T-helper 2 cell (primary cell): ENCODE measurements at places on chromosomes 16 and 17.
A peak's percentile ranks its signal among the peaks of the same experiment; 100 is the strongest.

GRCh38 chr17:8131844-8132441 is 8.0 kb upstream of the HES7 start:
- no peak for DNase-seq

GRCh38 chr17:32880671-32881453 is 3.9 kb upstream of the MYO1D start:
- no peak for DNase-seq

GRCh38 chr16:67927131-67927941 is 4.3 kb downstream of the CTRL start:
- no peak for DNase-seq

- peak; percentile 55 for DNase-seq
Observed at GRCh38 chr16:85821390-85822135, 22.1 kb downstream of the COX4I1 start.

DNA sequence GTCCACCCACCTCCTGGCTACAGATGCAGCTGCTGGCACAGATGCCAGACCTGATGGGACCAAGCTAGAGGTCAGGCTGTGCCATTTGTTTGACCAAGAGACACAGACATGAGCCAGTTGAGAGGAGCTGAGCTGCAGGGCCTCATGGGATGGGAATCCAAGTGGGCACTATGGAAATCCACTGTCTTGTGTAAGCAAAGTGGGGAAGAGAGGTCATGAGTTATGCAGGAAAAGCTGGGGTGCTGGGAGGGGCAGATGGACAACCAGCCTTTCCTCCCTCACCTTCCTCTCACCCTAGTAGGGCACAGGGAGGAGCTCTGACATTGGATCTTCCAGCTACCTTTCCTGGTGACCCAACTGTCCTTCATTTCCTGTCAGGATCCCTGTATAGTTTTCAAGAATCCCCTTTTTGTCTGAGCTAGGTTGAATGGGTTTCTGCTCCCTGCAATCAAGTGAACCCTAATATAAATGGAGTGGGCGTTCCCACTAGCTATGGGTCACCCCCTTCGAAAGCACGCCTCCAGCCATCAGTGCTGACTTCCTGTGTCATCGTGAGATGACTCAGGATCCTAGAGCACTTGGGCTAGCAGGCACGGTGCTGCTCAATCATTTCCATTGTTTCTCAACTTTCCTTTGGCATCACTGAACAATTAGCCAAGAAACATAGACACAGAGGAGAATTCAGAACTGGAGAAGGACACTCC is 13.6 kb downstream of the ATPAF2 start:
- no peak for DNase-seq

DNA sequence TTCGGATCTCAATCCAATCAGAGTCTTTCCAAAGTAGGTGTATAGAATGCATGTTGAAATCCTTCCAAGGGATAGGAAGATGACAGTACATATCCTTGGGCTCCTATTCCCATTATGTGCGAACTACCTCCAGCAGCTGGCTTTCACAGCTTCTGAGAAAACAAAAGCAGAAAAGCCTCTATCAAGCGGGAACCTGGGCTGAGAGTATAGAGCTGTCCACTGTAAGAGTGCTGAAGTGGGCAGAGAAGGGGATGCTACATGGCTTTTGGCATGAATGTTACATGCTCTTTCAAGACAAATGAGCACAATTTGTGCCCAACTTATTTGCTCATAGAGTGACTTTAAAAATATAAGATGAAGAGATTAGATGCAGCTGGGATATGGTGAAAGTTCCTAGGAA is 993.5 kb downstream of the CDH8 start:
- DNase-seq, result no peak

- DNase-seq, result no peak
Observed at GRCh38 chr17:2061441-2061958, 6.6 kb downstream of the HIC1 start.

DNA sequence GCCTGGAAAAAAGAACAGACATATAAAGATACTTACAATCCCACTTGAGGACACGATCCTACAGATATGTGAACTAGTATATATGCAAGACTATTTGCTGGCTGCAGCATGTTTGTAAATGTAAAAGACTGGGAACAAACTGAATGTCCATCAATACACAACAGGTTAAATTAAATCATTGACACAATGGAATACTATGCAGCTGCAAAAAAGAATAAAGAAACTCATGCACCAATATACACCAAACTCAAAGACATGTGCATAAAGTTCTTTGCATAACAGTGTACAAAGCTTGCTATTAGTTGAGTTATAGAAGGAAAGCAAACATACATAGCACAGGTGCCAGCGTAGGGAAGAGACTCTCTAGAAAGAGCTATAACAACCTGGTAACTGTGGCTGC is 61.9 kb upstream of the SREBF1 start:
- no peak for DNase-seq

DNA sequence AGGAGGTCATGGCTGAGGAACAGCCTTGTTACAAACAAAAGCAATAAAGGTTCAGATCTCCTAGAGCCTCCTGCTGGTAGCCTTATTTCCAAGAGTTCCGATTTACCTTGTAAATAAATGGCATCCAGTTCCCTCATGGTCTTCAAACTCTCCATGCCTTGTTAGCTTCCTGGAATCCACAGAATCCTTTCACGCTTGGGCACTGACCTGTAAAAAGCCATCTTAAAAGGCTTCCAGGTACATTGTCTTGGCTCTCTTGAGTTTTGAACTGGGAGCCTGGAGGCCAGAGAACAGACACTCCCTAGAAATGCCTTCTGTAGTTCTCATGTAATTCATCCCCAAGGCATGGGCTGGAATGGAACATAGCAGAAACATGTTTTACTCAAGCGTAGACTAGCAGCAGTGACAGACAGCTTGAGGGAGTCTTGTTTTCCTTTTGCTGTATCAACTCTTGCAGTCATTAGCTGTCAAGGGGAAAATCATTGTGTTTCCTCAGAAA is 207.9 kb downstream of the SNX29 start:
- no peak for DNase-seq
